ENCODE measurements at places on chromosomes 16 and 17.

GRCh38 chr17:14950686-14951085 lies 314.4 kb downstream of the PMP22 start:
- DNase-seq, result no peak

GRCh38 chr16:63789603-63790002 lies 1332.3 kb downstream of the CDH11 start:
- no peak for DNase-seq

GRCh38 chr17:59876107-59876506 lies 16.6 kb downstream of the TUBD1 start:
- no peak for DNase-seq

DNA sequence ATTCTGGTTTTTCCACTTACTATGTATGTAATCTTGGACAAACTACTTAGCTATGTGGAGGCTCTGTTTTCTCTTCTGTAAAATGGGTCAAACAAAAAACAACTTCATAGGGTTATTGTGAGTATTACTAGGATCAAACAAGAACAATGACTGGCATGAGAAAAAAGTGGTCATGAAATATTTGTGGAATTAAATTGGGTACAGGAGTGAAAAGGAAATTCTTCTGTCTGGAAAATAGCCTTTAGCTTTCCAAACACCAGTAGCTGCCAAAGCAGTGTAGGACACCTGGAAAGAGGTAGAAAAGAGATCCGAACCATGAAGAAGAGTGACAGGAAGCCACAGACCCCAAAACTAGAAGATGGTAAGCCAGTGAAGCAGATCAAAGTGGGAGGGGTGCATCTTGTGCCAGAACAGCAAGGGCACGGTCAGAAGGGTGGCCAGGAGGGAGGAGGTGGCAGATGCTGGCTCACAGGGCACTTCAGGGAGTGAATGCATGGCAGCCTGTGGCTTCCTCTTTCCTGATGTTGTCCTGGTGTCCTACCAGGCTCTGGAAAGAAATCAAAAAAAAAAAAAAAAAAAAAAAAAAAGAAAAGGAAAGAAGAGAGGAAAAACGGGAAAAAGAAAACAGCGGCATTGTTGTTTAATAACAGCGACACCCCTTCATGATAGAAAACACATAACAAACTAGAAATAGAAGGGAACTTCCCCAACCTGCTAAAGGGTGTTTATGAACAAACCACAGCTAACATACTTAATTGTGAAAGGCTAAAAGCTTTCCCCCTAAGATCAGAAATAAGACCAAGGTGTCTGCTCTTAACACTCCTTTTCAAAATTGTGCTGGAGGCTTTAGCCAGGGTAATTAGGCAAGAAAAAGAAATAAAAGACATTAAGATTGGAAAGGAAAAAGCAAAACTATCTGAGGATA lies 67.9 kb downstream of the PCTP start:
- DNase-seq, result no peak

DNA sequence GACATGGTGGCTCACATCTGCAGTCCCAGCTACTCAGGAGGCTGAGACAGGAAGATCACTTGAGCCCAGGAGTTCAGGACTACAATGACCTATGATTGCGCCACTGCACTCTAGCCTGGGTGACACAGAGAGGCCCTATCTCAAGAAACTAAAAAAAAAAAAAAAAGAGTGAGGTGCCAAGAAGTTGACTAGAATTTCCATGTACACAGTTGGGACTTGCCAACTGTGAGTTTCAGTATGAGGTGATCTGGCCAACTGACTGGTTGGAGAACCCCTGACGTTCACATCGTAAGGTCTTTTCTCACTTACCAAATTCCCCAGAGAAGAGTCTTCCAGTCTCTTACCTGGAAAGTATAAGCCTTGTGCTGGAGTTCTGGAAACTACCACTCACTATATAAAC lies 3.1 kb upstream of the MED11 start:
- no peak for DNase-seq

DNA sequence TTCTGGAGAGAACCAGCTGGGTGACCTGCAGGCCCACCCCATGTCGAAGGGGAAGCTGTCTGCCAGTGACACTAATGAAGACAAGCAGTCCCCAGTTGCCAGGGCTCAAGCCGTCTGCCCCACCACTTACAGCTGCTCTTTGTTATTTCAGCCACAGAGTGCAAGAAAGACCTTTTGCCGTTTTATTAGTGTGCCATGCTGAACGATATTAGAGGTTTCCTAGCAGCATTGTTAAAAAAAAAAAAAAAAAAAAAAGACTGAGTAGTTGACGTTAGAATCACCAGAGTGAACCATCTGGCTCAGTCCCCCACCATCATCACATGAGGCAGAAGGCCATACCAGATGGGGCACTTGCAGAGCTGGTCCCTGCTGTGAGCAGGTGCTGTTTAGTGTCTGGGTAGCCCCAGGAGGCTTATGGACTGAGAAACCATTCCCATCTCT lies 26.5 kb upstream of the SLC39A11 start:
- DNase-seq, result no peak

DNA sequence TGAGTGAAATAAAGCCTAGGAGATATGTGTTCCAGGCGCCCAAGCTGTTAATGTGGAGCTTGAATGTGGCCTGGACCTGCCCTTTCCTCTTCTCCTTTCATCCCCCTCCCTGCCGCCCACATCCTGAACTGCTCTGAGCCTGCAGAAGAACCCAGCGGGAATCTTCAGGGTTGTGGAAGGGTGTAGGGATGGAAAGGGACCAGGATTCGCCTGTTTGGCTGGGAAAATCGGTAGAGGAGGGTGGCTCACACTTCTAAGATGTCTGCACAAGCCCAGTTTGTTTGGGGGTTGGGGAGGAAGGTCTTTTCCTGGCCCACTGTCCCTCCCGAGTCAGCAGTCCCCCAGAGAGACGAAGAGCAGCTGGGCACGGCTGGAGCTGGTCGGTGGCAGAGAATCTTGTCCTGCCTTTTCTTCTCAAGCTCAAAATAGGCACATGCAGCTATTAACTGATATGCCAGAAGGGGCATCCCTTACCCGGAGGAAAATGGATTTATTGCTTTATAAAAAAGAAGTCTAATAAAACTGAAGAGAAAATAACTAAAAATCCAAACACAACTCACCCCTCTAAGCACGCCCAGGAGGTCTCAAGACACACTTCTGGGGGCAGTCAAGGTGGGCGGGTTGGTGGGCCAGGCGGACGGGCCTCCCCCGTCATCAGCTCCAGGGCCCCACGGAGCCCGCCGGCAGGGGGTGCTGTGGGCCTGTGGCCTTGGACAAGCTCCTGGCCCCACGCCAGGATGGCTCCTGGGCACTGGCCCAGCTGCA lies 11.5 kb upstream of the PITPNA start:
- DNase-seq, result no peak

GRCh38 chr17:62617894-62618472 lies 9.5 kb upstream of the MRC2 start:
- DNase-seq, result no peak

GRCh38 chr16:11310997-11311561 lies 29.9 kb upstream of the PRM1 start:
- DNase-seq, result no peak

DNA sequence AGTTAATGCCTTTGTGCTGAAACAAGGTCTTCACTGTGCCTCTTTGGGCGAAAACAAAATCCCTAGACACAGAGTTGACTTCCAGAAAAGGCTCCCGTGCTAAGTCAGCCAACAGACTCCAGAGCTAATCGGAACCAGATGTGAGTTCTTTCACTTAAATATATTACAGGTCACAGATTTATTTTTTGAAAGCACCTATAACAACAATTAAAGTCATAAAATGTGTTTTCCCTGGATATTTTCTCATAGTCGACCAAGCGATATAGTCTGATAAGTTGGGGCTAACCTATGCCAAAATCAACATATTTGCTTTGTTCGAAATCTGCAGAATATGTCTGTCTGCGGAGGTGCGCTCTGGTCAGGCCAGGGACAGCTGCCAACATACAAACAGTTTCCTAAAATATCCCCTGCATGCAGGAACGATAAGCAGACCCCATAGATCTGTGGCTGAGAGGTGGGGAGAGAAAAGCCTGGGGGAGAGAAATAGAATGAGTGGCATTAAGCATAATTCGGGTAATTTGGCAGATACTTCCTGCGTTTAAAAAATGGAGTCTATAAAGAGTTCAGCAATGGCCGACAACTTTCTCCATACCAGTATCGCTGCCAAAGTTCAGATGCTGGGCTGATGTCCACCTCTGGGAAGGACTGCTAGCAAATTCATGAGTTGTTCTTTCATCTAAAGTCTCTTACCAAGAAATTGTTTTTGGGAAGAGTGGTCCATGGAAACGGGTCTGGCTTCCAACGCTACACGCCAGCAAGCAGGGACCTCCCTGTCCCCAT lies 50.8 kb upstream of the MYH10 start:
- DNase-seq, result no peak

- no peak for DNase-seq
These were observed 70.0 kb downstream of the CNGB1 start for GRCh38 chr16:57900796-57901479.

DNA sequence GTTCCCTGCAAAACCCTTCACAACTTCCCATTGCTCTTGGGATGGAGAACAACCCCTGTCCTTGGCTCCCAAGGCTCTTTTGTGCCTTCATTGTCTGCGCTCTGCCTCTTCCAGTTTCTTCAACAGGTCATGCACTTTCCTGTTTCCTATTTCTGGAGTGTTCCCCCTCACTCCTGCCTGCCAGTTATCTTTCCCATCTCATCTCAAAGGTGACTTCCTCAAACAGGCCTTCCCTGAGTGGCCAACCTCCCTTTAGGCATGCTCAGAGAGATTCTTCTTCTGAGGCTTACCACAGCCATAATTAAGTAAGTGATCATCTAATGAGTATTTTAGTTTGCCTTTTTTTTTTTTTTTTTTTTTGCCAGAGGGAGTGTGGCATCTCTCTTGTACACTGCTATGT lies 2.9 kb upstream of the CYLD start:
- DNase-seq, result no peak

DNA sequence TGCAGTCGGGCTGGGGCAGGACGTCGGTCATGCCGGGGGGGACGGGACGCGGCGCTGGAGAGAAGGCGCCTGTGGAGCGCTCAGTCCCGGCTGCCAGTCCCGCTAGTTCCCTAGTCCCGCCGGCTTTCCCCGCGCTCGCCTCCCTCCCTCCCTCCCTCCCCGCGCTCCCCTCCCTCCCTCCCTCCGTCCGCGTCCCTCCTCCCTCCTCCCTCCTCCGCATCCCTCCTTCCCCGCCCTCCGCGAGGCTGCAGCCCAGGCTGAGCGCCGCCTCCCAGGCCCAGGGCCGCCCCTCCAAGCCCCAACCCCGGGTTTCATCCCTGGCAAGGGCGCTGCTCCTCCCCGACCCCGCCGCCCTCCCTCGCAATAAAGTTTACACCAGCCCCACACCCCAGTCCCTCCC lies 34.8 kb downstream of the TIMM22 start:
- no peak for DNase-seq

- DNase-seq, result no peak
These were observed 64.6 kb downstream of the PLCG2 start for GRCh38 chr16:81843683-81844082.
